HCT116 (cell line): ENCODE measurements at places on chromosomes 4 and X. TPM values are rescaled to one million over a fixed set of nuclear protein-coding genes. Genes with fewer than 3 reads are reported as not detected.
A peak's percentile ranks its signal among the peaks of the same experiment; 100 is the strongest.

- no peak overlapping the region for H3K4me3 ChIP-seq
- no peaks in the 10 kb centered on the region for H3K4me1 ChIP-seq
- H3K27ac ChIP-seq, result no peak overlapping the region
- DNase-seq, result no peak
Measured at GRCh38 chr4:43360296-43360695, 467.8 kb downstream of the GRXCR1 start.

- H3K4me1 ChIP-seq, result peaks cover 15% of the 10 kb centered on the region; the same call in 1 of the 2 replicates
- no peak overlapping the region for H3K27ac ChIP-seq
- no peak overlapping the region for H3K4me3 ChIP-seq
Measured at GRCh38 chrX:54641530-54641929, 111.5 kb downstream of the GNL3L start.

DNA sequence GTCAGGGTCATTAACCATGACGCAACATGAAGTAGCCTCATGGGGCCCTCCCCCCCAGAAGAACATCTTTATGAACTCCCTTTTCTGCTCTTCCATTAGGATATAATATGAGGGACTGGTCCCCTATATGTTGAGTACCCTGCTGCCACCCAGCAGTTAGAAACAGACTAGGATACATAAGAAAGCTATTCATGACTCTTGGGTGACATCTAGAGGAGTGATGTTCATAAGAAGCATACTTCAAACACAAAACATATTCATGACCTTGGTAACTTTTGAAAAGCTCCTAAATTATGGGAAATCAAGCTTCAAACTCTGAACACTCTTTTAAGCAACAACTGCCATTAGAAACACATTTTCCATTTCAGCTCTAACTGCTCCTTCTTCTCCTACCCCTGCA lies 155.2 kb upstream of the SPIN4 start:
- H3K4me3 ChIP-seq, result no peak overlapping the region
- H3K27me3 ChIP-seq, result no peaks in the 10 kb centered on the region
- peak; percentile 15 for DNase-seq

The GPR119 gene
- not detected for total RNA-seq

The TTC29 gene
- not detected for total RNA-seq

The FREM3 gene
- total RNA-seq, result not detected
